ENCODE measurements at places on chromosomes 3 and 15.

GRCh38 chr3:123693584-123694190 is 108.8 kb upstream of the HACD2 start:
- DNase-seq = no peak

DNA sequence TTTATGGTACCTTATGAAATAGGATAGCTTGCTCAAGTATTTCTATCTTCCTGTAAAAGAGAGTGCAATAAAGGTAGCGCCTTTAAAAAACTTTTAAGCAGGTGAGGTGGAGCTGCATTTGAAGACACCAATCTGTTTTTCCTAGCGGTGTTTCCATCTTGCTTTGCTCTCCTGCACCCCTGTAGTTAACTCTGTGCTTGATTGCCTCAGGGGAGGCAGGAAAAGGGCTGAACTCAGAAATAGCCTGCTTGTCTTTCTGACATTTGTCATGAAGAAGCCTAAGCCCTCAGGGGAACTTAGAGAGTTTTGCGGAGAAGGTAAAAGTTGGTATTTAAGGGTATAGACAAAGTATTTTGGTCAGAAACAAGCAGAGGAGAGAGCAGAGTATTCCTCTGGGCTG is 63.0 kb upstream of the TPRG1 start:
- DNase-seq = no peak

DNA sequence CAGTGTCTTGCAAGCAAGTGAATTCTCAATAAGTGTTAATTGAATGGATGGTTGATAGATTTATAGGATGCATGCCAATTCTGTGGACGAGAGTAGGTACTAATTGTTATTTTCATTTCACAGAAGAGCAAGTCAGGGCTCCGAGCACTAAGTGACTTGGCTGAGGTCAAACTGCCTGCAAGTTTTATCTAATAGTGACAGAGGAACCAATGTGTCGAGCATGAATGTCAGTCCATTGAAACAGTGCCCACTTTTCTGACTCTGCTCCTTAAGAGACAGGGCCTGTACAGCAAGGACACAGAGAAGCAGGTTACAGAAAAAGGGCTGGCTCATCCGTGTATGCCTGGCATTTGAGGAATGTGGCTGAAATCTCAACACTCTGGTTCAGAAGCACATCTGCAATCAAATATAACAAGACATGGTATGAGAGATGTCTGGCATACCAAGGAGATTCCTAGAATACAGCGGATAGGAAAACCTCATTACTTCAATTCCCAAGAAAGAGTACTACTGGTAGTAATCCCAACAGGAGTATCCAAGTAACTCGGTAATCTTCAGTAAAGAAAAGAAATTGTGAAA is 6.0 kb upstream of the B3GNT5 start:
- no peak for DNase-seq

- DNase-seq = no peak
Observed at GRCh38 chr15:85374831-85375230, 5.6 kb upstream of the AKAP13 start.

DNA sequence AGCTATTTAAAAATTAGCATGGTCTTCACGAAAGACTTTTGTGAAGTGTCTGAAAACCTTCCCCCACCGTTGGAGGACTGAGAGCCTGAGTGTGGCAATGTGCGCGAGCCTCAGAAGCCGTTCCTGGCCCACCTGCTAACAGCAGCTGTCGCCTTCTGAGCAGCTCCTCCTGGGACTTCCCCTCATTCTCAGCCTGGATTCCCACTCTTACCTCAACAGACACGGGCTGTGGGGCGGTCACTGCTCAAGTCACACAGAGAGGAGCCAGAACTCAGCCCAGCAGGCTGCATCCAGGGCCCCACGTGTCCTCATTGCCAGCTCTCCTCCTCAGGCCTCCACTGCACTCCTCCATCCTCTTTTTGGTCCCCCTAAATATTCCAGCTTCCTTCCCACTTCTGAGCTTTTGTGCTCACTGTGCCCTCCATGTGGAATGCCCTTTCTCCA is 7.8 kb downstream of the DNASE1L3 start:
- DNase-seq = no peak

DNA sequence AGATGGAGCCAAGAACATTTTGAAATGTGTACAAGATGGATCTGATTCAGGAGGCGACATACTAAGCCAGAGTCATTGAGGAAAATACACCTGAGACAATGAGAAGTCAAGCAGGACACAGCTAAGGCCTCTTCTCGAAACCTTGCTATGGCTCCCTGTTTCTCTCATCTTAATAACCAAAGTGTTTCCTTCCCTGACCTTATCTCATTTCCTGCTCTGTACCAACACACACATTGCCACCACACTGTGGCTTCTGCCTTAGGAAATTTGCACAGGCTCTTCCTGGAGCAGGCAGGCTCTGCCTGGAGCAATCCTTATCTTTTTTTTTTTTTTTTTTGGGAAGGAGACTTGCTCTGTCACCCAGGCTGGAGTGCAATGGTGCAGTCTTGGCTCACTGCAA is 36.6 kb downstream of the OXSM start:
- DNase-seq = no peak

DNA sequence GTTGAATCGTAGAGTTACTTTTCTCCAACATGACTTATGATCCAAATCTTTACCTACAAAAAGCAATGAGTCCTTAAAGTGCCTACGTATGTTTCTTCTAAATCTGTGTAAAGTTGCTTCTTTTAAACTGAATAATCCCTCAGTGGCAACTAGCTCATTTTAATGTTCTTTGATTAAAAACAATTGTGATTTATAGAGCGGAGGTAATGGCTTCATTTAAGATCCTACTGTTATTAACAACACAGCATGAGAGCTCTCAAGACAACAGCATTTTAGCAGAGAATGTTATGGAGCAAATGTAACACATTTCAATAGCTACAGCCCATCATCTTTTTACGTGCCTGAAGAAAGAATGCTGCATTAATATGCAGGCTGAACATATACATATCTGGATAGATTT is 55.3 kb upstream of the VGLL3 start:
- DNase-seq = no peak

DNA sequence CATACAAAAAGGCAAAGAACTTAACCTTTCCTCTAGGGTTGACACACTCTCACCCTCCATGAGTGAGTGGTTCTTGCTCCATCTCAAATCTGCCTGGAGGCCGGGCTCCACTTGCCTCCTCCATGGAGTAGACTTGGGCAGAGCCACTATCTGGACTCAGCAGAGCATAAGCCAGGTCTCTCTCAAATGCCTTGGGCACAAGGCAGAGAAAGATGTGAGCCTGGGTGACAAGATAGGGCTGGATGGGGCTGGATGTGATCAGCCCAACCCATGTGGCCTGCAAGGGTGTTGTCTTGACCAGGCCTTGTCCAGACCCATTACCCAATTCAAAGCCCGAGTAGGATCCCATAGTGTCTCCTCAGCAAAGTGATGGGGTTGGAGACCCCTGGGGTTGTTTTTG is 4.2 kb upstream of the RPL29 start:
- DNase-seq = no peak

GRCh38 chr3:132020058-132020457 is 14.8 kb downstream of the CPNE4 start:
- no peak for DNase-seq

GRCh38 chr3:122353893-122354401 is 28.9 kb downstream of the CSTA start:
- no peak for DNase-seq

Measured in GM04504 (cell line).